NCI-H1694 treated with DMSO at 0.1 percent for 48 hours (cell line): ENCODE measurements at places on chromosomes 5 and 9.

DNA sequence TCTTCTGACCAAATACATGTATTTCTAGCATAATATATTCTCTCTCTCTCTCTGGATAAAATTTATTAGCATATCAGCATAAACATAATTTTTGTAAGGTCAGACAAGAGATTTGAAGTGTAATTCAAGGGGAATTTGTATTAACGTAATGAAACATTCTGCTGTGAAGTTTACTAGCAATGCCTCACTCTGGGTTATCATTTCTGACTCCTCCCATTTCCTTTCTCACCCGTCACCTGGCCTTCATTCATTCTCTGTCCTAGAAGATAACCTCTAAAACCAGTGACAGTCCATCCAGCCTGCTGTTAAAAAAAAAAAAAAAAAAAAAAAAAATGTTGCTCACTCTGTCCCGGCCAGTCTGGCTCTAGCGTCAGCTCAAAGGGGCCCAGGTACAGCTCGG lies 27.1 kb downstream of the GRAMD2B start:
- no peak for DNase-seq

DNA sequence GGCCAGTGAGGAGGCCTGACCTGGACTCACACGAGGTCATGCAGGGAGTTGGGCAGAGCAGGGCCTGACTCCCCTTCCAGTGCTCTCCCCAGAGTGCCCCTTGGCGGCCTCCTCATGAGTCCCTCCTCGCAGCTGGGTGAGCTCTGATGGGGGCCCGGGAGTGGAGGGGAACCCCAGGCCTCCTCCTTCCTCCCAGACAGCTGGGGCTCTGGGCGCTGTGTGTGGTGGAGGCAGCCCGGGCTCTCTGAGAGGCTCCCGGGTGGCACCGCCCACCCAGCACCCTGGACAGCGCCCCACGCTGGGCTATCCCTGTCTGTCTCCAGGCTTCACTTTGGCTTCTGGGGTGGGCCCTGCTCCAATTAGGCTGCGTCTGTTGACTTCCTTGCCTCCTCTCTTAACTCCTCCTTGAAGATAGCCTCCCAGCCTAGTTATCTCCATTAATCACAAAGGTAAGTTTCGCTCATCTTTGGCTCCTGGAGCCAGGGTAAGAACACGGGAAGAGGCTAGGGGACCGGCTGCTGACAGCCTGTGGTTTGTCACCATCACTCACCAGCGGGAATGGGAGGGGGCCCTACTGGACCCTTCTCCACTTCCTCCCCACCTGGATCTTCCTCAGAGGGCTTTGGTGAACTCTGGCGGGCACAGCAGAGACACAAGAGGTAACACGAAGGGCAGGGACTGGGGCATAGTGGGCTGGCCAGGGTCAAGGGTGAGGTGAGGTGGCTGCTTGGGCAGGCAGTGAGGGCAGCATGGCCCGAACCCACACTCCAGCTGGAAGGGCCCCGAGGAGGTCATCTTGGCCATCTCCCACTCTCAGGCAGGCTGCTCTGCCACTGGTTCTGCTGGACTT lies 13.1 kb downstream of the PSD2 start:
- DNase-seq: no peak

DNA sequence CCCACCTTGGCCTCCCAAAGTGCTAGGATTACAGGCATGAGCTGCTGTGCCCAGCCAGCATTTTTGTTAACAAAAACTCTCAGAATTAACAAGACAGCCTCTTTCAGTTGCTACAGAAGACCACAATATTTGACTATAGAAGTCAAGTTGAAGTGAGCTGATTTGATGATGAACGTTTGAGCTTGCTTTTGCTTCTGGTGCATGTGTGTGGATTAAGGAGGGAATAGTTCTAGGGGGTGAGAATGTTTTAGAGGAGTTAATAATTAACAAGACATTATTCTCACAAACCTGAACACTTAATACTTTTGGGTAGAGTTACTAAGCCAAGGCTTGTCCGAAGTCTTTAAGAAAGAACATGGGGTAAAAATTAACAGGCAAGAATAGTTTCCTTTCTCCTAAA lies 191.6 kb downstream of the TENT4A start:
- no peak for DNase-seq

DNA sequence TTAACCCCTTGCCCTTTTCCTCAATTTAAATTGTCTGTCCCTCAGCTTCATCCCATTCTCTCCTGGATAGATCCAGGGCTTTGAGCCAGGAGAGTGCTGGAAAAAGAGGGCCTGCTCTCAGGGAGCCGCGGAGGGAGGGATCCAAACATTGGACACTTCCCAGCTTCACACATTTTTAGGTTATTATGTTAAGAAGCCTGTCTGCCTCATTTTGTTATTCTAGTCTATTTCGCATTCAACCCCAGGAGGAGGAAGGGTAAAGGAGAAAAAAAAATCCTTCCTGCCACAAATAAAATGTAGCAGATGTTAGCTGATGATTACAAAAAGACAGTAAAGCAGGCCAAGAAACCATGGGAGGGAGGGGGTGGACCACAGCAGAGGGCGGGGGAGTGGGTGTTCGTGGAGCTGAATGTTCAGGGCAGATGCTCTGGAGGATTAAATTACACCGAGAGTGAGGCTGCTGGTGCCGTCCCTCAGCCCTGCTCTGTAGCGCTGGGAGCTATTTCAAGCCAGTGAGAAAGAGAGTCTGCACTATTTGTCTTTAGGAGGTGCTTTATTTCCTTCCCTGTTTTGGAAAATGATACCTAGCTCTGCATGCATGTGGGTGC lies 60.6 kb upstream of the ZFR start:
- DNase-seq: peak; percentile 99

DNA sequence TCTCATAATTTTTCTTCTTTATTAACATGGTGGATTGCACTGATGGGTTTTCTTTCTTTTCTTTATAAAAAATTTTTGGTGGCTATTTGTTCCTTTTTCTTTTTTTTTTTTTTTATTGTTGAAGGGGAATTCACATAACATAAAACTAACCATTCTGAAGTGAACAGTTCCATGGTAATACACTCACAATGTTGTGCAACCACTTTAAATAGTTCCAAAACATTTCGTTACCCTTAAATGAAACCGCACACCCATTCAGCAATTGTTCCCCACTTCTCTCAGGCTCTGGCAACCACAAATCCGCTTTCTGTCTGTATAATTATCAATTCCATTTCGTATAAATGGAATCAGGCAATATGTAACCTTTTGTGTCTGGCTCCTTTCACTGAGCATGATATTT lies 11.7 kb upstream of the SETX start:
- no peak for DNase-seq

- DNase-seq: peak; percentile 17
Observed at GRCh38 chr9:72185561-72185960, 36.3 kb downstream of the GDA start.

GRCh38 chr5:15790446-15791018 lies 290.6 kb downstream of the FBXL7 start:
- no peak for DNase-seq

DNA sequence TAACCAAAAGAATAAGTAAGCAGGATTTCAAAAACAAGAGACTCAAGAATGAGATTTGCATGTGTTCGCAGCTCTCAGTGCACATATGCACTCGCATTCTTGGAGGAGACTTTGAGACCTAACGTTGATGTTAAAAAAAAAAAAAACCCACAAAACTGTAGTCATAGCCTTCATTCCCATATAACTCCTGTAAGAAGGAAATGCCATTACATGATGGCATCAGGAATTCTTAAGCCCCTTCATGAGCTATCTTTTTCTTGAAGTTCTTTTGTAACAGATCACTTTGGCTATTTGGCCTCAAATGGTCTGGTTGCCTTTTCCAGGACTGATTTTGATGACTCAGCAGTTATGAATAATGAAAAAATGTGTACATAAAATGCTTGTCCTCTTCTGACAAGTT lies 113.8 kb downstream of the ALDH1A1 start:
- DNase-seq: no peak

DNA sequence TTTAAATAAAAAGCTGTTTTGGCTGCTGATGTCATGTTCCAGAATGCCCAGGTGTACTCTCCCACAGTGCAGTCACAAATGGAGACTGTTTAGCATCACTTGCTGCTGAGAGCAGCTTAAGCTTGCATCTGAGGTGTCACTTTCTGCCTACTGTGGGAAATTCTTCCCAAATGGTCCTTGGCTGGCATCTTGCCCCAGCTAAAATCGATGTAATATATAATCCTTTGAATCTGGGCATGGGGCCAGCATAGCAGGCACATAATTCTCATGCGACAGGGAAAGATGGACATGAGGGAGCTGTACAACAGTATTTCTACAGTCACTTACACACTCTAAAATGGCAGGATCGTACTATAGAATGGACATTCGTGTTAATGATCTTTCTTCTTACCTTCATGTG lies 144.3 kb downstream of the MACIR start:
- DNase-seq: no peak

DNA sequence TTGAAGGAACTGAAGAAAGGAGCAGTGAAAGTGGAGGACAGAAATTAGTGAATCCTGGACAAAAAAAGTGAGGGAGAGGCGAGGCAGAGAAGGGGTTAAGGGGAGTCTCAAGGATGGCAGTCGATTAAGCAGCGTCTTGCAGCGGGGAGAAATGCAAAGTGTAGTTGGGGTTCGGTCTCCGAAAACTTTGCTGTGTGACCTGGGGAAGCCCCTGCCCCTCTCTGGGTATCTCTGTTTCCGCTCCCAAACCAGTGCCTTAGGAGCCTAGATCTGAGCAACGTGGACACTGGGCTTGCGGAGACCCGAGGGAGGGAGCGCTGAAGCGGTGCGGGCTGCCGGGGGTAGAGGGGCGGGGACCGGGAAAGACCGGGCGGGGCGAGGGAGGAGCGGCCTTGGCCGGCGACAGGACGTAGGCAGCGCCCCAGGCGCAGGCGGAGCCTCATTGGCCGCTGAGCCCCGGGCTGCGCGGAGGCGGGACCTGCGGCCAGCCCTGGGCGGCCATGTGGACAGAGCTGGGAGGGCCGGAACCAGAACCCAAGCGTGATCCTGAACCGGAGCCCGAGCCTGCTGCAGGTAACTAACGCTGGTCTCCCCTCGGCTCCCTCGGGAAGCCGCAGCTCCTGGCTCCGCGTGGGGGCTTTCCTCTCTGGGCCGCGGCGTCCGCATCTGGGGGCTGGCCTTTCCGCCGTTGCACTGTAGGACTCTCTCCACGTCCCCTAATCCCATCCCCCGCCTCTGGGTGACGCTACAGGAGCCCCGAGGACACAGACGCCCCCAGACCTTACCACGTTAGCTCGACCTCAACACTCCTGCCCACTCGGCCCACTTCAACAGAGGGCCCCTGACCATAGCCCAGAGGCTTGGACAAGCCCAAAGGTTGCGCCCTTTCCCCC lies at the start of gene ALDH1B1:
Gene ALDH1B1 (plus strand): TSS at position 468 of the 893 bp plus-strand sequence. CDS start 3,047 bp downstream, outside the sequence.
- peak; percentile 43 for DNase-seq

DNA sequence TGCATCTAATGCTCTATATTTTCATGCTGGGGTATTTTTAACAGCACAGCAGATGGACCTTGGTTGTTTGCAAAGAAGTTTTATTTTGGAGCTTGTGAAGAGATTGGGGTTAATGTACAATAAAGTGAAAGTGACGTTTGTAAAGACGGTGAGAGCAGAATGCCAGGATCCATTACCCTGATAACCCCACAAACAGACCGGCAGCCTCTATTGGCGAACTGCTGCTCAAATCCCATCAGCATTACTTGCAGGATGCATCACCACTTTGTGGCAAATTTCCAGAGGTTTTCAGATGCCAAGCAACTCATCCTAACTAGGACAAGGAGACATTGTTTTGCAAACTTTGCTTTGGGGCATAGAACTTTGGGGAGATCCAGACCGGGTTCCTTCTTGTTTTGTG lies 383.3 kb upstream of the ZNF462 start:
- DNase-seq: no peak

GRCh38 chr5:94326586-94326985 lies 291.8 kb downstream of the KIAA0825 start:
- no peak for DNase-seq

DNA sequence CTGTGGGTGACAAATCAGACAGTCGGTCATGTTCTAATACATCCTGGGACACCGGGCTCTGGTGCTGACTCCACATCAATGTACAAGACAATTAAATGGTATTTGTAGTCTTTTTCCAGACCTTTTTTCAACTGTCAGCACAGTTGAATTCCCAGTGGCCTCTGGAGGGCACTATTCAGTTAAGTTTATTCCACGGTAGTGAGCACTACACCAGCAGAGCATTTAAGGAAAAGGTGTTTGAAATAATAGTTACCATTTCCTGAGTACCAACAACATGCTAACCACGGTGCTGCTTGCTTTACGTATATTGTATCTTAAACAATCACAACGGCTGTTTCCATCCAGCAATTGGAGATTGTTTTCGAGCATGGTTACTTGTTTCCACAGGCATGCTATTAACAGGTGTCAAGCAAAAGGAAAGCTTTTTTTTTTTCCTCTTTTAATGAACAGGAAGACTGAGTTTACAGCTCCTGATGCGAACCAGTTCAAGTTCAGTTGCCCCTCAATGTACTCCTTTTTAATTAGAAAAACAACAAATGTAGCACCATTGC lies 186.7 kb downstream of the PDZD2 start:
- DNase-seq: peak; percentile 50

GRCh38 chr9:10230512-10230911 lies 382.3 kb downstream of the PTPRD start:
- no peak for DNase-seq

DNA sequence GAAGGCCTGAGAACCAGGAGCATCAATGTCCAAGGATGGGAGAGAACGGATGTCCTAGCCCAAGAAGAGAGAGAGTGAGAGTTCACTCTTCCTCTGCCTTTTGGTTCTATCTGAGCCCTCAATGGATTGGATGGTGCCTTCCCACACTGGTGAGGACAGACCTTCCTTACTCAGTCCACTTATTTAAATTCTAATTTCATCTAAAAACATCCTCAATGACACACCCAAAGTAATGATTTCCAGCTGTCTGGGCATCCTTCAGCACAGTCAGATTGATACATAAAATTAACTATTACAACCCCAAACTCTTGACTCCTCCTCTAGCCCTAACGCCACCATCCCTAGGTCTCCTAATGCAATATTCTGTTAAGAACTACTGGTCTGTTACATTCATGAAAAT lies 122.0 kb downstream of the GAS1 start:
- no peak for DNase-seq
